ENCODE measurements at places on chromosomes 2 and 18.

- no peak for DNase-seq
Observed at GRCh38 chr2:229249536-229249935, 21.6 kb downstream of the PID1 start.

GRCh38 chr2:44612276-44612675 is 250.5 kb downstream of the CAMKMT start:
- no peak for DNase-seq

- no peak for DNase-seq
Observed at GRCh38 chr2:239310401-239311061, 90.3 kb downstream of the HDAC4 start.

GRCh38 chr18:32346671-32347070 is 124.0 kb downstream of the GAREM1 start:
- no peak for DNase-seq

GRCh38 chr18:11163665-11164064 is 14.3 kb upstream of the PIEZO2 start:
- DNase-seq: no peak

- peak; percentile 48 for DNase-seq
Observed at GRCh38 chr2:68709421-68709911, 25.1 kb upstream of the ARHGAP25 start.

GRCh38 chr2:207015901-207016300 is 76.6 kb downstream of the CPO start:
- DNase-seq: no peak

- DNase-seq: no peak
Observed at GRCh38 chr18:12886498-12887126, 2.6 kb upstream of the PTPN2 start.

GRCh38 chr18:76565238-76566173 is 70.5 kb upstream of the ZNF516 start:
- DNase-seq: no peak

- no peak for DNase-seq
Observed at GRCh38 chr18:710418-711300, 1.8 kb downstream of the ENOSF1 start.

GRCh38 chr2:43097644-43098408 is 128.6 kb downstream of the ZFP36L2 start:
- DNase-seq: no peak

GRCh38 chr2:113915082-113915819 is 25.4 kb downstream of the ACTR3 start:
- DNase-seq: no peak

- no peak for DNase-seq
Observed at GRCh38 chr2:207467716-207468347, 61.9 kb upstream of the CREB1 start.

DNA sequence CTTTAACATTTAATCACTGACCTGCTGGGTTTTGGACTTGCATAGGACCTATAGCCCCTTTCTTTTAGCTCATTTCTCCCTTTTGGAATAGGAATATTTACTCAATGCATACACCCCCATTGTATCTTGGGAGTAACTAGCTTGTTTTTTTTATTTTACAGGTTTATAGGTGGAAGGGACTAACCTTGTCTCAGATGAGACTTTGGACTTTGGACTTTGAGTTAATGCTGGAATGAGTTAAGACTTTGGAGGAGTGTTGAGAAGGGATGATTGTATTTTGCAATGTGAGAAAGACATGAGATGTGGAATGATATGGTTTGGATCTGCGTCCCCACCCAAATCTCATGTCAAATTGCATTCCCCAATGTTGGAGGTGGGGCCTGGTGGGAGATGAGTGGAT is 43.2 kb upstream of the SPATS2L start:
- DNase-seq: no peak

DNA sequence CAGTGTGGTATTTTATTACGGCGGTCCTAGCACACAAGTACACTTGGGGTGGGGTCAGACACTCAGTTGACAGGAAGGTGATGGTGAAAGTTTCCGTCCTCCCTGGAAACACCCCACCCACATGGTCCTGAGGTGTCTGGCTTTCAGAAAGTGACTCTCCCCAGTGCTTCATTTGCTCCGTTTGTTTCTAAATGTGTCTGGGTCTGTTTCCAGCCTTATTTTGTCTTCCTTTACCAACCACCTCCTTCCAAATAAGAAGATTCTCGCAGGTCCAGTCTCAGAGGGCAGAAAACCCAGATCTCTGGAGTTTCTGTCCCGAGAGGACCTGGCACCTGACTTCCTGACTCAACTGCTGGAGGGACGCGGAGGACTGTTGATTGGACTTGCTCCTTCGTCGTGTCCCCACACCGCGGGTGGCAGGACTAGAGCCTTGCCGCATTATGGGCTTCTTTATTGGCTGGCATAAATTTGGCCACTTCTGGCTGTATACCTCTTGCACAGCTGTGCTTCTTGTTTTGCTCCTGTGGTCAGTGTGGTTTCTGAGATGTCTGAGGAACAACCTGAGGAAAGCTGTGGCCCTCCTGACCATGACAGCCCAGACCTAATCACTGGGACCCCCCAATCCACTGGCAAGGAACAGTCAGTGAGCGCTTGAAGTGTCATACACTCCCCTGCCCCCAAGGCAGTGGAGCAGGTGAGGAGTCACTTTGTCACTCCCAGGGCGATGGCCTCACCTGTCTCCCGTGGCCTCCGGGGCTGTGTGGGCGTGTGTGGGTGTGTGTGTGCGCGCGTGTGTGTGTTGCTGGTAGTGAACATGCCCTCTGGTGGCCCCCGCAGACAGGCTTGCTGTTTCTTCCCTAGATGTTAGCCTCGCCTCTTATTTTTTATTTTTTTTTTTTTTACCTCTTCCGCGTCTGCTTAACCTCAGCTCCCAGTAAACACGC is 45.6 kb downstream of the MEX3C start:
- DNase-seq: no peak
